Fibroblast of lung (primary cell): ENCODE measurements at places on chromosomes 5 and 9. TPM values are rescaled to one million over a fixed set of nuclear protein-coding genes. Genes with fewer than 3 reads are reported as not detected.

DNA sequence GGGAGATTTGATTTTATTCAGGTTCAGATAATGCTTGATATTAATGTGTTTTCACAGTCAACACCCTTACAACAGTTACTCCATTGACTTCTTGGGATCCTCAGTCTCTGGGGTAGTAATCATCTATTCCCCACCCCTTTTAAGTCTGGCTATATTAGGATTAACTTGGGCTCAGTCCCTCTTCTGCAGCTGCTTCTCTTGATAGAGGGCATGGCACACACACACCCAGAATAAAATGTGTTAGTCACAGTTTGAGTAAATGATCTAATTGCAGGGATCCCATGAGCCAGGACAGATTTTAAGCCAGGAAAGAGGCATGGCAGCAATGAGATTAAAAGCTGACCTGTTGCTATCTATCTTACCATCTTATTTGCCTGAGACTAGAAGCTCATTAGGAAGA is 53.7 kb upstream of the VLDLR start:
- no peak for DNase-seq

- DNase-seq = peak; percentile 34
Measured at GRCh38 chr9:110807956-110808598, 139.5 kb downstream of the MUSK start.

- no peak for DNase-seq
Measured at GRCh38 chr5:41122459-41122858, 51.3 kb upstream of the MROH2B start.

DNA sequence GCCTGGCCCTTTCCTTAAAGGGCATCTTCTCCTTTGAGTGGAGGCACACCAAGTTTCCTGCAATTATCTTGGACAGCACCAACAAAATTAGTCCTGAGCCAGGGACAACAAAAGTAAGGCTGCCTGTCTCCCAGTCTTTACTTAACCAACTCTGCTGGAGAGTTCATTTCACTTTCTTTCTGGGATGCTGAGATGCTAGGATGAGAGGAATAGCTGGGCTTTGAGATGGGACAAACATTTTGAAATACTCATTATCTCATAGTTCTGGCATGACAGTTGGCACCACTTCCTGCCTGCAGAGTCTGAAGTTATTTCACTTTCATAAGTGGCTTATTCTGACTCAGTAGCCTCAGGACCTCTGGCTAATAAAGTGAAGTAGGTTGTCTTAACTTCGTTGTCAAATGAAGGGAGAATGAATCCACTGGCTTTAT is 157.0 kb downstream of the C9orf152 start:
- peak; percentile 95 for DNase-seq

Gene ITGA2
- total RNA-seq = 50.1 and 75.5 TPM in 2 replicates

DNA sequence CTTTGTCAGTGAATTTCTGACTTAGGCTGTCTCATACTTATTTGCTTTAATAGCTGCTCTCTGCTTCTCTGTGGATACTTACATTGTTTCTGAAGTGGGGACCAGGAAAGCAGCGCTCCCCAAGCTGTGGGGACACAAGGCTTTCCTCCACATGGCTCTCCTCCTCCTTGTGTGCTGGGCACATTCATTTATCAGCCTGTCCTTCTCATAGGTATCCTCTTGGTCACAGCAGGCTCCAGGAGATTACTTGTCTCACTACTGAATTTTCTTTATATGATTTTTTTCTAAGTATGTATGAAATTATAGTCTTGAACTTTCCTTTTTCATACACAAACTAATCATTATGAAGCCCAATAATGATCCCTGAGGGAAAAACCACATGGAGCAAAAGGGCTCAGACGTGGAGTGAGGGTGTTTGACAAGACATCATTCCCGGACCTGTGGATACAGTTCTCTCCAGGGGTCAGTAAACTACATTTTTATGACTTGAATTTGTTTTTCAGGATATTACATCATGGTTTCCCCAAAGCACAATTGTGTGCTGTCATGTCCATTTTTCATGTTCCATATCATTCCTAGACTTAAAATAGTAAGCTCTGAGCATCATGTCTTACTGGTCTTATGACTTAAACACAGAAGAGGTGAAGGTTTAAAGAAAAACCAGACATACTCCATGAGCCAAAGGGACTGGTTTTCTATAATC is 234.5 kb downstream of the PCSK1 start:
- DNase-seq = peak; percentile 69

DNA sequence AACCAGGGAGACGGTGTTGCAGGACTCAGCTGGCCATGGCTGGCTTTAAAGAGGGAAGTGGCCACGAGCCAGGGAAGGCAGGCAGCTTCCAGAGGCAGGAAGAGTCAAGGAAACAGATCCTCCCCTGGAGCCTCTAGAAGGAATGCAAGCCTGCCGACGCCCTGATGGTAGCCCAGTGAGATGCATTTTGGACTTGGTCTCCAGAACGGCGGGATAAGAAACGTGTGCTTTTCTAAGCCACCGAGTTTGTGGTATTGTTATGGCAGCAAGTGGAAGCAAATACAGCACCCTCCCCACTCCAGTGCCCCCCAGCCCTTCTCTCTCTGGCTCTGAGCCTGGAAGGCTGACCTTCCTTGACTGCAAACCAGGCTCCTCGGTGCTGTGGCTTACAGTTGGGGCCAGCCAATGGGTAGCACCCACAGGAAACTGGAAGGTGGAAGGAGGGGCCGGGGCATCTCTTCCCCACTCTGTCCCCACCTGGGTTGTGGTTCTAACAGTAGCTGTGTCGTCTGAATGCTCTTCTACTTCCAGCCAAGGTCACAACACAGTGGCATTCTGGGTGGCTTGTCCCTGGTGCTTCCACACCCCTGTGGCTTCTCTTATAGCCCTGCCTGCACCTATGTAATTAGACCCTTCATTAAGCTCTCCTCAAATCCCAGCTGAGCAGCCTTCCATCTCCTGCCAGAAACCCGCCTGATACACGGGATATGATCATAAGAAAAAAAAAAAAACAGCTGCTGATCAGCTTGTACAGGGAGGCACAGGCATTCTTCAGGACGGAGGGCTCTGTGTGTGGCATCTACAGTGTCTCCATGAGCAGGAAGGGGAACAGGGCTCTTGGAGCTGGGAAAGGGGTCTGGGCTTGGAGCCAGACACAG is 29.9 kb upstream of the UNC5A start:
- DNase-seq = no peak

GRCh38 chr9:120872791-120873502 is 4.0 kb downstream of the PHF19 start:
- DNase-seq = no peak

Gene TEX48
- total RNA-seq = not detected in 2 replicates

GRCh38 chr5:148834689-148835088 is 8.3 kb downstream of the ADRB2 start:
- no peak for DNase-seq

Gene ANAPC2
- 15.9 and 18.0 TPM in 2 replicates for total RNA-seq

DNA sequence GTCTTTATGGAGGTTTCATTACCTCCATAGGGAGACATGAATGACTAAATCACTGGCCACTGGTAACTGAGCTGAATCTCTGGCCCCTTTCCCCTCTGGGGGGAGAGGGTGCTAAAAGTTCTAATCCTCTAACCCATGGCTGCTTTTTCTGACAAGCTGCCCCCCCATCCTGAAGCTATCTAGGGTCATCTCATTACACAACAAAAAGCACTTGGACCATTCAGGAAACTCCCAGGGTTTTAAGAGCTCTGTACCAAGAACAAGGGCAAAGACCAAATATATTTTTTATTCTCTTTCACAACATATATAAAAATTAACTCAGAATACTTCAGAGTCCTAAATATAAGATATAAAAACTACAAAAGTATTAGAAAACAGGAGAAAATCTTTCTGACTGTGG is 14.3 kb downstream of the AUH start:
- DNase-seq = no peak

DNA sequence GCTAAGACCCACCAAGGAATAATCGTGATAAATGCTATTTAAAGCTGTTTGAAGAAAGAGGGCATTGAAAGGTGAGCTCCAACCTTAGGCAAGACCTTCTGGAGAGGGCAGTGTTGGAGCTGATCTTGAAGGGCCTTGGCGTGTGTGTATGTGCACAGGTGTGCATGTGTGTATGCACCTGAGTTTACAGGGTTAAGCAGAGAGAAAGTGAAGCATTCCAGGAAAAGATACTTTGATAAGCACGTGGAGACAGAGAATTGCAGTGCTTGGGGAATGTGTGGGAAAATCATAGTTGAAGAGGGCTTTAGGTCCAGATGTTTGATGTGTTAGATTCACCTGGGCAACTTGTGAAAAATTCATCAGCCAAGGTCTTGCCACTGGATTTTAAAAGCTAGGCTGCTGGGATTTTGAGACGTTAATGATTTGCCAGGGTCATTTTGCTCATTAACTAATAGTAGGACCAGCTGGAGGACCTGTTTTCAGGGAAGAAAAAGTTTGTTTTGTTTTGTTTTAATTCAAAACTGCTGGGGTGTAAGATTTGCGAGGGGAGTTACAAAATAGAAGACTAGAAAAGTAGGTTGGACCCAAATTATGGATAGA is 78.3 kb upstream of the ANKRD55 start:
- no peak for DNase-seq

GRCh38 chr9:131804826-131805225 is 65.0 kb upstream of the RAPGEF1 start:
- no peak for DNase-seq

DNA sequence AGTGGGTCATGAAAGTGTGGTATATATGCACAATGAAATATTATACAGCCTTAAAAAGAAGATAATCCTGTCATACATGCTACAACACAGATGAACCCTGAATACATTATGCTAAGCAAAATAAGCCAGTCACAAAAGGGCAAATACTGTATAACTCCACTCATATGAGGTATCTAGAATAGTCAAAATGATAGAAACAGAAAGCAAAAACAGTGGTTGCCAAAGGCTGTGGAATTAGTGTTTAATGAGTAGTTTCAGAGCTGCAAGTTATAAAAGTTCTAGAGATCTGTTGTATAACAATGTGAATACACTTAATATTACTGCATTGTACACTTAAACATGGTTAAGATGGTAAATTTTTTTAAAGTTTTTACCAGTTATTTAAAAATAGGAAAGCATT is 135.0 kb downstream of the OXCT1 start:
- DNase-seq = no peak

DNA sequence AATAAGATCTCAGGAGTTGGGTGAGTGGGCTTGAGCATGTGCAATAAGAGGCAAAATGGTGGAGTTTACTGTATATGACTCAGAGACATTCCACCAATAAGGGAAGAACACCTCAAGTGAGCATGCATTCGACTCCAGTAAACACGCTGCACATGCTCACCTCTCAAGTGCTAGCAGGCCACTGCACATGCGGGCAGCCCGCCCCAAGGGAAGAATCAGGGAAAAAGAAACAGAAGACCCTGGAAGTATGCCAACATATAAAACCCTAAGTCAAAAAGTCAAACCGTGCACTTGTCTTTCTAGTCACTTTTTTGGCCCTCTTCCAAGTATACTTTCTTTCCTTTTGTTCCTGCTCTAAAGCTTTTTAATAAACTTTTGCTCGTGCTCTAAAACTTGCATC is 245.3 kb upstream of the RASA1 start:
- no peak for DNase-seq

DNA sequence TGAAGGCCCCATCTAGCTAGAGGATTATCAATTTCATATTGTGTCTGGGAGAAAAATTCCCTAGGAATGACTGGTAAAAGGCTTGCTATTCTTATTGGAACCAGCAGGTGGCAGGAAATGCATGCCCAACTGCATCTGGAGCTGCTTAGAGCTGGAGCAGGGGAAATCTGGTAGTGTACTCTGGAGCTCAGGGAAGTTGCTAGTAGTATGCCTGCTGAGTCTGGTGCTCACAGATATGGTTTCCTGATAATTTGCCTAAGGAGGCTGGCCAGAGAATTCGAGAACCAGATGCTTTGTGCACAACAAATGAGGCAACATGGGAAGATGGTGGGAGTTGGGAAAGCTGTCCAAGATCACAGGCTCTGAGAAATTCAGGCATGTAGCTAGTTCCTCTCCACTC is 53.7 kb downstream of the G3BP1 start:
- peak; percentile 75 for DNase-seq

DNA sequence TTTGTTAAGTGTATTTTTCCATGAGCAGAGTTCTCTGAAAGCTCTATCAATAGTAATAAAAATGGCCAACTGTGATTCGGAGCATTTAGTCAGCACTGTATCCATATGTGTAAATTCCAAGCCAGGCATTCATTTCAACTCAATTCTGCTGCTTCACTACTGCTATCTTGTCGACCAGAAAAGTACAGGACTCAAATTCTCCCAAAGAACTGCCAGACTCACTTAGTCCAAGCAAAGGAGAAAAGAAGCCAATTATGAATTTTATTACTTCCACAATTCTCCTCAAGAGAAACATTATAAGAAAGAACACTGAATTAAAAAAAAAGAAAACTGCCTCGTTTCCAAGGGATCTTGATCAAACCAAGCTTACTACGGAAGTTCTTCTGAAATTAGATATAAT is 906.3 kb upstream of the DMAC1 start:
- DNase-seq = no peak

Gene PNPLA7
- total RNA-seq = 1.3 and 3.0 TPM in 2 replicates

Gene PLPPR1
- not detected in 2 replicates for total RNA-seq

Gene CANX
- total RNA-seq = 518 and 589 TPM in 2 replicates

GRCh38 chr9:93096131-93096802 is at the start of gene CARD19:
CARD19 (plus strand) TSS chr9:93096217; CDS start chr9:93096346, 129 bp downstream.
- peak; percentile 50 for DNase-seq

DNA sequence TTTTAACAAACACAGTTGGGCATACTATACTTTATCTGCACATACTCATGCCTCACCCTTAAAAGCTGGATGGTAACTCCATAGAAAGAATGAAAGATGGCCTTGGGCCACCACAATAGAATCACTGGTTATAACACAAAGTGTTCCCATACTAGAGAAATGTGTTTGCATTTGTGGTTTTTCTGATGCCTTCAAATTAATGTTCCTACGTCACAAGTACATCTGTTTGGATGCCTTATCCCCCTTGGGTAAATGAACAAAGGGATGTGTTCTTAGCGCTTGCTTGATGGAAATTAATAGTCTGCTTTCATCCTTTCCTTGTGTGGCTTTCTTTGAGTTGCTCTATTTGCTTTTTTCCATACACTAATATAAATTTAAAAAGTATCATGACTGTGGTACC is 291.1 kb upstream of the PDE4D start:
- peak; percentile 63 for DNase-seq

- DNase-seq = peak; percentile 86
Measured at GRCh38 chr5:134240421-134240962, 14.6 kb upstream of the PPP2CA start.

Gene PCDHGA12
- total RNA-seq = 9.2 and 13.7 TPM in 2 replicates

Gene CNTNAP3B
- total RNA-seq = 0.26 TPM in 1 of 2 replicates, not detected in the other

DNA sequence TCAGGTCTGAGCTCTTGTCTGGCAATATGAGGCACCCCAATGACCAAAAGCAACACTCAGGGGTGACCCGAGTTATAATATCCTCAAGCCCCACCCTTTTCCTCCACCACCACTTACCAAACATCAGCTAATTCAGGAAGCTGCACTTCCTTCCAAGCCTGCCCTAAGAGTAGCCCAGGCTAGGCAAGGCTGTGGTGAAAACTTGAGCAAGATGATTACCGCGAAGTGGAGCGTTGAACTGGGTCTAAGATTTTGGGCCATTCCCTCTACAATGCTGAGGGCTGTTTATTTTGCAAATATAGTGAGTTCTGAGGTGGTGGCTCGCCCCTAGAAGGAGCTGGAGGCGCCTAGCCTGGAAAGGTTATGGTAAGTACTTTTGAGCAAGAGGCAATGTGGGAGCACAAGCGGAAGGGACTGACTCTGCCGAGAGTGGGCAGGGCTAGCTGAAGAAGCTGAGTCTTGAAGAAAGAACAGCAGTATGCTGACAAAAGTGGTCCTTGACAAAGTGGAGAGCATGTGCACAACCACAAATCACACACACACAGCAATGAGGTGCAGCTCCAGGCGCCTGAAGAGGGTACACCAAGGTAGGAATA is at the start of gene HK3:
TSS of gene HK3 (minus strand) at position 51 of the 596 bp plus-strand sequence. CDS start 3,187 bp downstream, outside the sequence.
- DNase-seq = no peak
